T-helper 2 cell treated with Interferon-gamma antibody and Interleukin-4, amounts not matched to agents 5 μg/mL and 100 μg/mL, for 36 hours (primary cell): ENCODE measurements at places on chromosomes 5 and 9.
A peak's percentile ranks its signal among the peaks of the same experiment; 100 is the strongest.

DNA sequence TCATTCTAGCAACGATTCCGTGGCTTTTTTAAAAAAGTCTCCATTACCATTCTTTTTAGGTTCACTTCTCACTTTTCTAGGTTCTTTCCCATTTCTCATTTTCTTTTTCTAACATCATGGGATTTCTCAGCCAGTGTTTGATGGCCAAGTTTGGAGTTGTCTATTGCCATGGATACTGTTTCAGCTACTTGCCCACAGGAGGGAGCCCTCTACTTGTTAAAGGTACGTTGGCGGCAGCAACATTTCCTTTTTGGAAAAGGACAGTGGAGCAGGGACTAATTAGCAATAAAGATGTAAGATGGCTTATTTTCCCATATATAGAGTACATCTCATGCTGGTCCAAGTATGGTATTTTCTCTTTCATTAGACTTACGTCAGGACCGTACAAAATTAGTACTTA is 2257.5 kb upstream of the C9orf72 start:
- no peak for DNase-seq

DNA sequence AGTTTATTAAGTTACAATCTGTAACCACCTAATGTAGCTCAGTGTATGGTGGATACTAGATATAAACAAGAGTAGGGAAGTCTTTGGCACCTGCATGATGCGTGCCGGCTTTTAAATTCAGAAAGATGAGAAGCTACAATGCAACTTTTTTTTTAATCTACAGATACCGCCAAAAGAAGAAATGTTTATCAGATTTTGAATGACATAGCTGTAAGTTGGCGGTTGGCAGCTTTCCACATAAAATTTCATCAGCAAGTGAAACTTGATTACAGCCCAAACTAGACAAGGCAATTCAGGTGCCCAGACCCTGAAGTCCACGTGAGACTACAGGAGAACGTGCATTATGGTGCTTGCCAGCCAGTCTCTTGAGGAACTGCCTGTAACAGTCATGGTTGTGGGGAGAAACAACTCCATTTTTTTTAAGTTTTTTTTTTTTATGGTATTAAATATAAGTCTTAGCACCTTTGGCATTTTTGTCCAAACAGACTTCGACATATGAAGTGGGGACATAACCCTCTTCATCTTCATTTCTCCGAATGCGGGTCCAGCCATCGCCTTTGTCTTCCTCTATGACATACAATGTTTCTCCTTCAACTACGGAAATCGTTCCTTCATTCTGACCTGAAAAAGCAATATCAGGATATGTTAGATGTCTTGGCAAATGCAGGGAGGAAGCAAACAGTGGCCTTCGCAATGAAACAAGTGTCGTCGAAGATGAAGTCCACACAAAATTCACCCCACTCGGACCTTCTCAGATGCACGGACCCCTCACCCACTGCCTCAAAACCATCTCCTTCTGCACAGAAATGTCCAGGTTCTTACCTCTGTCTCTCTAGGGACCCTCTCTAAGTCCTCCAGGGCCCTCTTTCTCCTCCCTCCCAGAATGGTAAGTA is 60.4 kb downstream of the USP20 start:
- peak; percentile 39 for DNase-seq

- DNase-seq = no peak
These were observed 125.5 kb downstream of the STARD4 start for GRCh38 chr5:111386832-111387162.

DNA sequence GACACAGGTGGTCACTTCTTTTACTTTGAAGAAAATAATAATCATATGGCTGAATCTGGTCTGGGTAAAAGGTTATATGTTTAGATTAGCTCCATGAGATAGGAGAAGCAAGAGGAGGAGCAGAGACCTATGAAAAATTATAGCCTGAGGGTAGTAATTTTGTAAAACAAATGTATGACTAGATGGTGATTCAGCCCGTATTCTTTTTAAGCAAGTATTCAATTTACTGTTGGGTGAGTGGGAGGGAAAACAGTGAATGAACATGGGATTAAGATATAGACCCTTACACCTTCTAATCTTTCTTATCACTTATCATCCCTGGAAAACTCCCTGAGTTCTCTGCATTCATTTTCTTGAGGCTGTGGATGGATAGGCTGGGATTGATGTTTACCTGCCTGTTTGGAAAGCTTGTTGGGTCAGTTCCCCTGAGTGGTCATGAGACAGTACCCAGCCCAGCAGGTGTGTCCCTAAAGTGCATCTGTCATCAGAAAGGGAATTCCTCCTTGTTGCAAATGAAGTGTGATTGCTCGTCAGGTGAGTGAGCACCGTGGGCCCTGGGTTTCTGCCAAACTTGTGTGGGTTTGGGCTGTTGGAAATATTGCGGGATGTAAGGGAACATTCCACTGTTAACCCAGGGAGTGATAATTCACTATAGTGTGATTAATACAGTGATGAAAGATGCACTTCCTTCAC is 101.2 kb upstream of the GDNF start:
- DNase-seq = no peak

GRCh38 chr5:30405821-30406220 is 787.7 kb upstream of the CDH6 start:
- no peak for DNase-seq

DNA sequence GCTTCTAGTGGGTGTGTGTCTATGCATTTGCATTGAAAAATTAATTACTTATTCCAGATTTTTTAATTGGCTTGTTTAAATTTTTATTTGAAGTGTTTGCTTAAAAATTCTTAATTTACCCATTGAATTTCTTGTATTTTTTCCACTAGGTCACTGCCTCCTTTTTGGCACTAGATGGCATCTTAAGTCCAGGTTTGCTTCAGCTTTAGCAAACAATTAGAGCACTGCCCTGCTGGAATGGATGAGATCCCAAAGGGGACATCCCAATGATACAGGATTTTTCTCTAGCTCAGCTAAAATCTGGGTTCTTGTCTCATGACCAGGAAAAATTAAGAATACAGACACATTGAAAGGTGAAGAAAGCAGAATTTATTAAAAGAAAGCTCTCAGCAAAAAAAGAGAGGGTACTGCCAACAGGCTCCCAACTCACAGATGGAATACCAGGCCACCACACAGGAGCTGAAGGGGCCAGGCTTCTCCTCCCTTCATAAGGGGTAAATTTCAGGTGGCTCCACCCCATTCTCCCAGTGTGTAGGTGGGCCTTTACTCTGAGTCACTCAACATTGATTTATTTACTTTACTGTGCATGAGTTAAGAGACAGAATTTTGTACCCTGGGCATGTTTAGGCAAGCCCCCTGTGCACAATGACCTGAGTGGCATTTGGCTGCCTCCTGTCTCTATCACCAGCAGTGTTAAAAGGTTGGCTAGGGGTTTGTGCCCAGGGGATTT is 532.4 kb downstream of the ANXA1 start:
- DNase-seq = no peak

GRCh38 chr5:485946-486491 is 38.2 kb downstream of the SLC9A3 start:
- no peak for DNase-seq

DNA sequence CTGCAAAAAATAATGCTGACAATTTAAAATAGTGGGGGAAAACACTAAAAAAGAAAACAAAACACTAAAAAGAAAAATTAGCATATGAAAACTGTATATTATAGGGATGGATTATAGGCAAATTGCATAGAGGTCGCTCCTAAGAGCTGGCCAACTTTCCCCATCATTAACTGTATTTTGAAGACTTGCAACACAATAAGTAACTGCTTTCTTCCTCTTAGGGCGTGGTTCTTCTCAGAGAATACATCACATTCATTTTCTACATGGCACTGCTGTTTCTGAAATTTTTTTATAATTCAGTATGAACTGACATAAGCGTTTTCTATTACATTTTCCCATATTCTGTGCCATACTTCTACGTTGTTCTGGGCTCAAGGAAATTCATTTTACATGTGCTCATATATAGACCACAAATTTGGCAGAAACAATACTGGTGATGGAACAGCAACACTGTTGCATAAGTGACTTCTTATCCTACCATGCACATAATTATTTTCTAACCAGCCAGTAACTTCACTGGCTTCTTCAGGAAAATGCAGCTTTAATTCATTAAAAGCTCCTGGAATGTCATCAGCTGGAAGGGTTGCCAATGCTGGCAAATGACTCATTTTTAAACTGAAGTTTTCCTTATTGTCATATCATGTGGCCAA is 171.2 kb upstream of the DMAC1 start:
- DNase-seq = no peak

DNA sequence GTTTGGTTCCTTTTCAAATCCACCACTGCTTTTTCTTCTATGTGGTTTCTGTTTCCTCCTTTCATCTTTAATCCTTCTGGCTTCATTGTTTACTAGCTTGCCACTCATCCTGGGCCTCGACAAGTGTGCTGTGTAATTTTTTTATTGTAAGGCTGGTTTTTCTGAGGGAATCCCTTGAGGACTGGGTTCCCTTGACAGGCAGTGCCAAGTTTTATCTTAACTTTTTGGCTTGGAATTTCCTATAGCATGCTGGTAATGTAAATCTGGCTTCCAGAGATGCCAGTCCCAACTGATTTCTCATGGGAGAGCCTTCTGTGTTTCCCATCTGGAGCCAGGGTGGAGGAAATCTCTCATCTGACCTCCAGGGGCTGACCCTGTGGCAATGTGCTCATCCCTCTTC is 184.7 kb downstream of the ROR2 start:
- no peak for DNase-seq

GRCh38 chr9:114124138-114124537 is 25.0 kb upstream of the KIF12 start:
- DNase-seq = no peak

DNA sequence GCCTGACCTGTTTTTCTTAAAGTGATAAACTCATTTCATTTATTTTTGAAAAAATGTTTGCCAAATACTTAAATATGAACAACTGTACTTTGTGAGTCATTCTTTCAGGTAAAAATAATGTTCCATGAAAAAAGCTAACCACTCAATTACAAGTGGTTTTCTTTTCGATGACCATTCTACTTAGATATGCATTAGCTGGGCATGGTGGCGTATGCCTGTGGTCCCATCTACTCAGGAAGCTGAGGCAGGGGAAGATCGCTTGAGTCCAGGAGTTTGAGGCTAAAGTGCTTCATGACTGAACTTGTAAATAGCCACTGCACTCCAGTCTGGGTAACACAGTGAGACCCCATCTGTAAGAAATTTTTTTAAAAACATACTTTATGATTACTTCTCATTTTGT is 4.0 kb upstream of the WDR70 start:
- no peak for DNase-seq
